ENCODE measurements at places on chromosomes 5 and 9. TPM values are rescaled to one million over a fixed set of nuclear protein-coding genes. Genes with fewer than 3 reads are reported as not detected.

Gene ACOT12
- total RNA-seq: 0.74 TPM

Gene PCDHGA6
- 3.2 TPM for total RNA-seq

Gene SUSD3
- total RNA-seq: 1.1 TPM

Gene CTXN3
- not detected for total RNA-seq

Gene CRB2
- under 0.01 TPM for total RNA-seq

All from smooth muscle cell of bladder (primary cell).